C1 segment of cervical spinal cord (tissue), 14 donors: ENCODE measurements at places on chromosomes 6 and 20.

- DNase-seq: no peak
Observed at GRCh38 chr6:106446983-106447382, 86.5 kb downstream of the CRYBG1 start.

GRCh38 chr6:132909742-132910141 is 95.4 kb downstream of the RPS12 start:
- DNase-seq: no peak

GRCh38 chr20:21156266-21156665 is 30.4 kb downstream of the KIZ start:
- no peak for DNase-seq

DNA sequence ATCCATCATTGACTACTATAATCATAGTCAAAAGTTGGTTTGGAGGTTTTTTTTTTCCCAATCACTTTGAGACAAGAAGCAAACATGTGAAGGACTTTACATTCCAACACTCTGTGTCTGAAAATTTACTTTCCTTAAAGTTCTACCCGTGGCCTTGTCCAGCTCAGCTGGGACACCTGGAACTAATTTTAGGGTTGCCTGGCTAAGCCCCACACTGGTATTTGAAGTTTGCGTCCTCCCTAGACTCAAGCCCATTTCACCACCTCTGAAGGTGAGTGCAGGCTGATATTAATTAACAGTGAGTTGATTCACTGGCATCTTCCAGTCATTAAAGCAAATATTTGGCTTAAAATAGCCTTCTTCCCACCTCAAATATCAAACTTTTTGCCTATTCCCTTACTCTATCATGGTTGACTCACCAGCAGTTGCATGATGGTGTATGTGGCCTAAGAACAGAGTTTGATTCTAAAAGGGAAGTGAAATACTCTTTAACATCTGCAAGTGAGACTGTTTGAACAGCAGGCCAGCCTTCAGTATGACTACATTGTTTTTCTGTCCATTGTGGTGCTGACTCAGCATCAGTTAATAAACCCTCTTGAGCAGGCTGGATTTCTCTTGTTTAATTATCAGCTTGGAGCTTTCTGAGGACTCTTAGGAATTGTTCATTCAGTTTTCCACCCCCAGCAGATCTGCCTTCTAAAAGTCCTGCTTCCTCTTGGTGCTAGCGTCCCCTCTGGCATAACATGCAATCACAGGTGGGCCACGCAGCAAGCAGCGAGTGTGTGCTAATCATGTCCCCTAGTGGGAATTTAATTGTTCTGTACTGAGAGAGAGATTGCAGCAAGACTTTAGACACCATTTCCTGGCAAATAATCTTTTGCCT is 1.8 kb upstream of the PRDM1 start:
- peak; percentile 10 for DNase-seq

- no peak for DNase-seq
Observed at GRCh38 chr20:16415071-16416053, 157.9 kb downstream of the KIF16B start.

GRCh38 chr20:48772183-48772976 is 55.4 kb downstream of the PREX1 start:
- peak; percentile 59 for DNase-seq

DNA sequence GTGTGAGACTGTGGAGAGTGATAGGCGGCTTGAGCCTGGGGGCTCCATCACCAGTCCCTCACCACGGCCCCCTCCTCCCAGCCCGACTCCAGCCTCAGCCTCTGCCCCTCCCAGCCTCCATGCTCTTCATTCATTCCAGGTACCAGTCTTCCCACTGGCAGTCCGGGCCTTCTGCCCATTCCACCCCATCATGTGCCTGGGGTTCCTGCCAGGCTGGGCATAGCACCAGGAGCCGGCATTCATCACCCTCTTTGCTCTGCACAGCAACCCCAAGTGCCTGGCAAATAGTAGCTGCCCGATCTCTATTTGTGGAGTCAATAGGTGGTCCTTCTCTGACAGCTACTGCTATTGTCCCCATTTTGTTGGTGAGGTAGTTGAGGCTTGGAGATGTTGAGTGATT is 39.6 kb upstream of the GTSF1L start:
- DNase-seq: peak; percentile 7

DNA sequence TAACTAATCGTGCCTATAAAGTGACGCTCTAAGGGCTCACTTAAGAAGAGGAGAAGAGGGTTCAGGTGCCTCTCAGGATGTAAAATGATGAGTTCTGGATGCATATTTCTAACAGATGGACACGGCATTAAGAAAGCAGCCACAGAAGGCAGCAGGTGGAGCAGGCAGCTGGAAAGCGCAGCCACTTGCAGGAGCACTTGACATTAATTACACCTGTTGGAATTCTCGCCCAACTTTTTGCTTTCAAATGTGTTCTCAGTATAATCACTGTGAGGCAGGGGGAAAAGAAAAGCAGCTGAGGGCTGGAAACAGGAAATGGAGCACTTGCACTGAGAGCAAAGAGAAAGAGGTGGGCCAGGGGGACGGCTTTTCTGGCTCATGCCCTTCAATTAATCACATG is 164.2 kb downstream of the NKAIN2 start:
- DNase-seq: no peak

GRCh38 chr6:52138284-52138683 is 47.9 kb upstream of the IL17A start:
- no peak for DNase-seq

DNA sequence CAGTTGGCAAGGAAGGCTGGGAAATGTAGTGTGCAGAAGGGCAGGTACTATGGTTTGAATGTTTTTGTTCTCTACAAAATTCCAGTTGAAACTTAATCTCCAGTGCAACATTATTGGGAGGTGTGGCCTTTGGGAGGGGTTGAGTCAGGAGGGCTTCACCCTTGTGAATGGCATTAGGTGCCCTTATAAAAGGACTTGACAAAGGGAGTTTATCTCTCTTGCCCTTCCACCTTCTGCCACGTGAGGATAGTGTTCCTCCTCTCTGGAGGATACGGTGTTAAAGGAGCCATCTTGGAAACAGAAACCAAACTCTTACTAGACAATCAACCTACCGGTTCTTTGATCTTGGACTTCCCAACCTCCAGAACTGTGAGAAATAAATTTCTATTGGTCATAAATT is 82.2 kb upstream of the LRFN2 start:
- no peak for DNase-seq

- DNase-seq: no peak
Observed at GRCh38 chr6:140281236-140281635, 906.8 kb upstream of the CITED2 start.

GRCh38 chr6:43489277-43490072 is 12.1 kb downstream of the TJAP1 start:
- peak; percentile 29 for DNase-seq

DNA sequence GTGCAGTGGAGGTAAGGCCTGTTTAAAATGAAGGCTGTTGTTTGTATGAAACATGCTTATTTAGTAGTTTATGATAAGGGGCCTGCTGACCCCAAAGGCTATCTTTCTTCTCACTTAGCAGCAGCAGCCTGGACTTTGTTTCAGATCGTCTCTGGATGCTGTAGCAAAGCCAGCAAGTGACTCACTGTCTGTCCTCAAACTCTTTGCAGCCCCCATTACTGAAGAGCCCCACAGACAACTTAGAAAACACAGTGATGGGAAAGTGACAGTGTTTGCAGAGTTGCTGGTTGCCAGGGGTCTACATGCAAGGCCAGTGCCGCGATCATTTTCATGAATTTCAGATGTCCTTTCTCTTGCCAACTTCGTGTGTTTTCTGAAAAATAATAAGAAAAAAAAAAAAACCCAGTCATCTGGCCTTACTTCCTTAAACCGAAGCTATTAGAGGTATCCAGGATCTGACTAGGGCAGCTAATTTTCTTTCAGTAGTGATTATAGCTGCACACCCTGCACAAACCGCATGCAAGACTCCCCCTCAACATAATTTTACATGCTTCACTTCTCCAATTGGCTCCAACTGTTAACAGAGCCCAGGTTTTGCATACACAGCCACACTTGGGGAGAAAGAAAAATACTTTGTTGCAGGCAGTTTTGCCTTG is 11.6 kb upstream of the F13A1 start:
- no peak for DNase-seq

DNA sequence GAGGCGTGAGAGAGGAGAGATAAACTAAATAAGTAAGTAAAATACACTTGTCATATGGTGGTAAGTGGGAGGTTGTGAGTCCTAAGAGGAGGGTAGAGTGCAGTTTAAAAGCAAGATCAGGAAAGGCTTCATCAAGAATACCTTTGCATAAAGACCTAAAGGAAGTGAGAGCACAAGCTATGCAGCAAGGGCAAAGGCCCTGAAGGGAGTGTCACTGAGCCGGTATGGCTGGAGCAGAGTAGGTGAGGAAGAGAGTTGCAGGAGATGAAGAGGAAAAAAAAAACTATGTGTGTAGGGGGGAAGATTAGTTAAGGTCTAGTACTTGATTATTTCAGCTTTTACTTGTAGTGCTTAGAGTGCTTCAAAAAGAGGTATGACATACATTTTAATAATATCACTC is 11.0 kb downstream of the DNAAF9 start:
- no peak for DNase-seq

DNA sequence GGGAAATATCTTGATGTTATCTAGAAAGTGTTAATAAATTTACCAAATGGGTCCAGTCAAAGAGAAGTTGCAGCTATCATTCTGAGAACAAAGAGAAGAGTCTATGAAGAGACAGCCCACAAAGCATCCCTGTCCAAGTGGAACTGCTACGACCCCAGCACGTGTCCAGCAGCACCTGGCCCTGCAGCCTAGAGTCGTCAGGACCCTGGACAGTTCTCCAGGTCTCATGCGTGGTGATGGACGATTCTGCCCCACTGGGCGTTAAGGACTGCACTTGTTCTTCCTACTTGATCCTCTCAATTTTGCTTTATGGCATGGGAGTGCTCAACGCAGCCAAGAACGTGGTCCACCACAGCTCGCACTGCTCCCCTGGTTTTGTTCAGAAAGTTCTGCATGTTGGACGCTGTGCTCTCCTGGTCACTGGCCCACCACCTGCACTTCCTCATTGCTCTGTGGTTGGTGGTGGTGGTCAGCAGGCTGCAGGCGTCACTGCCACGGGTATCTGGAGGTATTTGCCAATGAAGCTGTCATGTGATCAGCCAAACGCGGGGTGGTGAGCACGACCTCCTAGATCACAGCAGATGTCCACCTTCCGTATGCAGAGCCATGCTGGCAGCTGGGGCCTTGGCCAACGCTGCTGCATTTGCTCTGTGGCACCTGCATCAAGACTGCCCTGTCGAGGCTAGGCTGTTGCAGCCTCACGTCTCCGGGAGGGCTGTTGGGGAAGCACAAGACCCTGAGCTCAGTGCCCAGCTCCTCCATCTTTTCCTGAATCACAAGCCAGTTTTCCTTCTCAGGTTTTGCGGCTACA is 356.4 kb downstream of the CDH4 start:
- DNase-seq: no peak
